Activated CD4-positive, CD25-positive, alpha-beta regulatory T cell (primary cell): ENCODE measurements at places on chromosomes 6 and 20.

DNA sequence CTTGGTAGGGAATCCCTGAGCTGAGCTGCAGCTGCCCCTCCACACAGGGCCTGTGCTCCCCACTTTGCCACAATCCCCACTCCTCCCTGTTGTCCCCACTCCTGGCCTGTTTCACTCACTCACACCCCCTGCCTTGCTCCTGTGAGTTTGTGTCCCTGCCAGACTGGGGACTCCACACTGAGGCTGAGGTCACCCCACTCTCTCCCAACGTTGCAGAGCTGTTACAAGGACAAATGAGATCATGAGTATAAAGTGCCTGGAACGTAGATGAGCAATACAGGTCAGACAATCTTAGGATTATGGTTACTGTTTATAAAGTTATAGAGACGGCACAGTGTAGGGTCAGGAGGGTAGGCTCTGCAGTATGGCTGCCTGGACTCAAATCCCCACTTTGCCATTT lies 426.0 kb upstream of the SULF2 start:
- no peak for DNase-seq

DNA sequence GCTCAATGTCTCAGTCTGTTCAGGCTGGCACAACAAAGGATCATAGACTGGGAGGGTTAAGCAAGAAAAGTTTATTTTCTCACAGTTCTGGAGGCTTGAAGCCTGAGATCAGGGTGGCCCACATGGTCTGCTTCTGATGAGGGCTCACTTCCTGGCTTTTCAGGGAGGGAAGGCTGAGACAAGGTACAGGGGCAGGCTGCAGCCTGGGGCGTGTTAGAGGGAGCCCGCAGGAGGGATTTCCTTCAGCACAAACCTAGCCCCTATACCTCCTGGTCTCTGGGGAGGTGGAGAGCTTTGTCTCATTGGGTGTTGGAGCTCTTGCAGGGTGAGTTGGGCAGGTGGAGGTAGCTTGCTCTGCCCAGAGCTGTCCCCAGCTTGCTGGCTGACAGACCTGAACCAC lies 81.1 kb upstream of the GPR6 start:
- no peak for DNase-seq

GRCh38 chr20:49631061-49631716 lies 63.3 kb upstream of the PTGIS start:
- DNase-seq = no peak

DNA sequence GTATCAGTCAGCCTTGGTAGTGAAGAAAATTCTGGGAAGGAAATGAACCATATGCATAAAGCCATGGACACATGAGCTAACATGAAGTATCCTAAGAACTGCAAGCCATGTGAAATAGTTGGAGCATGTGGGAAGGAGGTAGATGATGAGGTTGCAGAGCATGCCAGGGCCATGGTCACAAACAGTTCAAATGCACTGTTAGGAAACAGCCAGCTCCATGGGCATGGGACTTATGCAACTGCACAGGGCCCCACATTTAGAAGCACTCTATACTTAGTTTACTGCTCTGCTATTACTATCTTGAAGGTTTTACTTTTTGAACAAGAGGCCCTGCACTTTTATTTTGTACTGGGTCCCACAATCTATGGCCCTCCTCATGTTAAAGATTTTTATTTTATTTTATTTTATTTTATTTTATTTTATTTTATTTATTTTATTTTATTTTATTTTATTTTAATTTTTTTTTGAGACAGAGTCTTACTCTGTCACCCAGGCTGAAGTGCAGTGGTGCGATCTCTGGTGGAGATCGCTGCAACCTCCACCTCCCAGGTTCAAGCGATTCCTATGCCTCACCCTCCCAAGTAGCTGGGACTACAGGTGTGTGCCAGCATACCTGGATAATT lies 169.1 kb downstream of the IBTK start:
- no peak for DNase-seq

DNA sequence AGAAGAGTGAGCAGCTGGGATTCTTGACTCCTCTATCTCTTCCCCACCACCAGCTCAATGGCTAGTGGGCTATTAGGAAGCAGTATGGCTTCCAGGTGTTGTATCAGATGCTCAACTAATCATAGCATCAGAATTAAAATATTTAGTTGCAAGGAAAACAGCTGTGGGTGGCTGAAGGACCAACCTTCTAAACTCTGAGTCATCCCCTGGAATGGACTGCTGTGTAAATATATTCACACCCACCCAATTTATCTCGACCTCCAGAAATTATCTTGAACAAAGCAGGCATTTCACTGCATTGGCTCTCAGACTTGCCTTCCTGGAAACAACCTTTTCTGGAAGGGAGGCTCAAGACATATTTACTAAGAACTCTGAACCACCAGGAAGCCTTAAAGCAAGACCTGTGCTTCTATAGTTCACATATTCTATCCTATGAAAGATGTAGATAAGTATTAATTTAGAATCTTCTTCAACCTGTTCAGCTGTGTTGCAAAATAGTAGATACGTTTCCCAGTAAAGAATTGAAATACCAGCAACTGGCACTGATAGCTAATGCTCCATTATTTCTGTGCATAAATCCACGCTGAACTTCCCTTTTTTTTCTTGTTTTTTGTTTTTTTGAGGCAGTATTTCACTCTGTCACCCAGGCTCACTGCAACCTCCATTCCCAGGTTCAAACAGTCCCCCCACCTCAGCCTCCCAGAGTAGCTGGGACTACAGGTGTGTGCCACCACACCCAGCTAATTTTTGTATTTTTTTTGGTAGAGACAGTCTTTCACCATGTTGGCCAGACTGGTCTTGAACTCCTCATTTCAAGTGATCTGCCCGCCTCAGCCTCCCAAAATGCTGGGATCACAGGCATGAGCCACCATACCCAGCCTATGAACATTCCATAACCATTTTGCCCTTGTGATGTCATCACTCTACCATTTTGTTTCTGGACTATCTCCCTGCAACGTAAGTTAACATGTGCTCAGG lies 56.9 kb upstream of the CD2AP start:
- DNase-seq = no peak

- no peak for DNase-seq
These were observed 55.2 kb downstream of the ATXN1 start for GRCh38 chr6:16706029-16706428.

DNA sequence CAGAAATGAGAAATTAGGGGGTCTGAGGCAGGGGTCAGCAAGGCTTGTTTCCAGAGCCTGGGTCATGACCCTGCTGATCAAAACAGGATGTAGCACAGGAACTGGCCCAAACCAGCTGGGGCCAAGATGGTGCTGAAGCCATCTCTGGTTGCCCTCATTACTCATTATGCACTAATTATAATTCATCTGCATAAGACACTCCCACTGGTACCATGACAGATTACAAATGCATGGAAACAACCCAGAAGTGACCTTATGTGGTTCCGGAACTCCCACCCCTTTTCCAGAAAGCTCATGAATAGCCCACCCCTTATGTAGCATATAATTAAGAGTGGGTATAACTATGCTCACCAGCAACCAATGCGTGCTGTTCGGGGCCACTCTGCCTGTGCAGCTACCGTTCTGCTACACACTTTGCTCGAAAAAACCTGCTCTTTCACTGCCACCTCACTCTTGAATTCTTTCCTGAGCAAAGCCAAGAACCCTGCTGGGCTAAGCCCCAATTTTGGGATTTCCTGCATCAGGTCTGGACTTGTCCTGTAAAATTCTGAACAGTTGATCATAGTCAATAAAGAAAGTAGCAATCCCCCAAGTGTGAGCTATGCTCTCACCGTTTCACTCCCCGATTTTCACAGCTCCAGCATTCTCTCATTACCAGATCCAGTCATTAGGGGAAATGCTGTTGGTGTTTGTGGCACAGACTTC lies 122.3 kb downstream of the WDR27 start:
- no peak for DNase-seq

- no peak for DNase-seq
These were observed 300.3 kb downstream of the PRL start for GRCh38 chr6:21996425-21997118.

- DNase-seq = no peak
These were observed 8.3 kb downstream of the HSPA12B start for GRCh38 chr20:3740615-3741301.

DNA sequence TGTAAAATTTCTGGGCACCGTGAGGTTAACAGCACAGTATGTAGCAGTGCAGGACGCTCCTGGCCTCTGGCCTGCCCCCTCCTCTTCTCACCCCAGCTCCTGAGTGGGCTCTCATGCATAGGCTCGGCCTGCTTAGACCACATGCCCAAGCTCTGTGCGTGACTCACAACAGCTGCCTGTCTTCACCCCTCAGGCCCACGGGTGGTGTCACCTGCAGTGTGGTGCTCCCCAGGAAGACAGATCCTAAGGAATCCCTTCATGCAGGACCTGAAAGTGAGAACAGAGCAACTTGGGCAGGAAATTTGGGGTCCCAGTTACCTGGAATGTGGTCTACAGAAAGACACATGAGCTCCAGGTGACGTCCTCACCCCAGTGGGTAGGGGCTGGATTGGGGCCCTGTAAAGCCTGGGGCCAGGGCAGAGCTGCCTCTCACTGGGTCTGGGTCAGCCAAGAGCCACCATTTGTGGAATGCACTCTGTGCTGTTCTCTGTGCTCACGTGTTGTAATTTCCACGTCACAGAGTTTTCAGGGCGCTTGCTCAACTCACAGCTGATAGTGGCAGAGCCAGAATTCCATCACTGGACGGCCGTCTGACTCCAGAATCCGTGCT lies 37.0 kb upstream of the PXDC1 start:
- no peak for DNase-seq

DNA sequence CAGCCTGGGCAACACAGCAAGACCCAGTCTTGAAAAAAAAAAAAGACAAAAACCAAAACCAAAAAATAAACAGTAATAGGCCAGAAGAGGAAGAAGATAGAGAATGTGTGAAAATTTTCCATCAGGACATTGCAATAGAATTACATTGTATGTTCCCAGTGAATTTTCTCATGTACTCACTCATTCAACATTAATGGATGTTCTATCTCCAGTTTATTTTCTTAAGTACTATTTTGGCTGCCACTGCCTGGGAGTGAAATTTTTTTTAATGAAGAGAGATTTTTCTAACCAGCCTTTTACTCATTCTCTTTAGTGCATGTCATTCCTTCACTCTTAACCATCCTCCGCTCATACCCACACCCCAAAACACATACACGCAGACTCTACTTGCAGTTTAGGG lies 282.8 kb downstream of the ALDH8A1 start:
- DNase-seq = no peak

GRCh38 chr20:35144694-35145093 lies 2.4 kb downstream of the EDEM2 start:
- no peak for DNase-seq

DNA sequence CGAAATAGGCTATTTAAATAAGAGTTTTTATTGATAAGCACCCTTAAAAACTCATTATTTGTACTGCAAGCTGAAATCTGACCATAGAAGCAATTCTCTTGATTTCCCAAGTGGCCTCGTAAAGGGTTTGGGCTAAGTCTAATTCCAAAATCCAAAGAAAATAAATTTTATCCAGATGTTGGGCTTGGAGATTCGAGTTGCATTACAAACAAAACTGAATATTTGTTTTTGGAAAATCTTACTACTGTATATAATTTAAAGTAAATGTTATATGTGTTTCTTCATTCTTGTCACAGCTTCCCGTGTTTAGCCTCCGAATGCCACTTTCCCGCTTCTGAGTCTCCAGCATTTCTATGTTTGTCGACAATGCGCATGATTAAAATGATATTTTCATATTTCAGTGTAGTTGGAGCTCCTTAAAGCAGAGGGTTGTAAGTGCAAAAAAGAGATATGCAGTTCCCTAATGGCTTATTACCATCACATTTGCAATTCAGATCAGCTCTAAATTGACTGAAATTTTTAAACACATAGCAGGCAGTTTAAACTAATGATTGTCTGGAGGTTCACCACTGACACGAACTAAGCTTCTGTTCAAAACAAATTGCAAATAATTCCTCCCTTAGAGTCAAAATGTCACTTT lies 47.0 kb downstream of the PRL start:
- no peak for DNase-seq

DNA sequence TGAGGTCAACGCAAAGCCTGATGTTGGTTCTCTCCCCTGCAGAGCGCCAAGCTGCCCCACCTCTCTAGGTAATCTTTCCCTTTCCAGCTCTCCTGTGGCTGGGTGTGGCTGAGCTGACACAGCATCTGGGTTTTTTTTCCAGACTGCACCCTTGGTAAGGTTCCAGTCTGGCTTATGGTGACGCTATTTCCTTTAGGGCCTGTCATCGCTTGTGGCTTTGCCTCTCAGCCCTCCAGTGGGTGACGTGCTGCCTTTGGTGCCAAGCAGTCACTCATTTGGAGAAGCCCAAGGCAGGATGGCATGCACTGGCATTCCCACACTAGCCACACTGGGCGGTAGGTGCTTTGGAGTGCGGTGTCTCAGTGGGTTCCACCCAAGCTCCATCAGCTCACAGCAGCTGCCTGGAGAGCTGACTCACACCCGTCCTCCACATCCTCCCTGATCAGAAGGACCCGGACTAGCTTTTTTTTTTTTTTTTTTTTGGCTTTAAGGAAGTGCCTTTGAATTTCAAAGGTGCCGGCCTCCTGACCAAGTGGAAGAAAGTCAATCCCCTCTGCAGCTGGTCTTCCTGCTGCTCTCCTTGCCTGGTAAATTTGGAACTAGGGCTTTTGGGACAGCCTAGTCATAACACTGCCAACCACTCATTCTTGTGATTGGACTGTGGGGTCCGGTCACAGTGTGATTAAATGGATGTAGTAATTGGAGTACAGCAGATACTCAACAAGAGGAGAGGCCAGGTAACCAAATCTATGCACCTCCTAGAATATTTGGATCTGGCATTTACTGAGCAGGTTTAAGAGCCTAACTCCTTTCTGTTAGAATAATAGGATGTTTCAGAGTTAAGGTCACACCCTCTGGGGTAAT lies 153.6 kb downstream of the CD83 start:
- DNase-seq = no peak

GRCh38 chr6:111788379-111789276 lies 84.6 kb downstream of the FYN start:
- no peak for DNase-seq

DNA sequence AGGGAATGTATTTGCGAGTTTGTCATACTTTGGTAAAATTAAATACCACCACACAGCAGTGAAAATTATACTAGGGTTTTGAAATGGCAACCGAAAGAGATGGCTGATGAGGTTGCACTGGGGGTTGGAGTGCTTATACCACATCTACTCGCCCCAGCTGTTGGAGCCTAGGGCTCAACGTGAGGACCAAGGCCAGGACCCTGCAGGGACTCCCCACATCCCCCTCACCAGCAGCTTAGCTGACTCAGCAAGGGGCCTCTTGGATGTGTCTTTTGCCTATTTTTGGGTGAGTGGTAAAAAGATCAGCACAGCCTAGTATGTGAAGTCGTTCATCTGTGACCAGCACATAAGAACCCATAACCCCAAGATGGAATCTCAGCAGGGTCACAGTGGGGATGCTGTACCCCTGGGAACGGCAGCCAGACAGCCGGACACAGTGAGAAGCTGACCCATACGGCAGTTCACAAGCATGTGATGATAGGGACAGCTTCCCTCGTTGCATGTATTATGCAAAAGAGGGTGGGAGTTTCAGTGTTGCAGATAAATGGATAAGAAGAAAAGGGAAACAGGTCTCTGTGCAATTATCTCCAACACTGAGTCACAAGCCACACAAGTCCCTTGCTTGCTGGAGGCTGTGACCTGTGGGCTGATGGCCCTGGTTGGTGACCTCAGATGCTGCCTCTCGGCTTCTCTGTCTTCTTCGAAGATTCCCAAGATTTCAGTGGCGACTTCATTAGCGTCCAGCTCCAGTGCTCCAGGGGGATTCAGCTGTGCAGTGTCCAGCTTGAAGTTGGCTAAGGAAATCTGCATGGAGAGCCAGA lies 20.9 kb upstream of the SPO11 start:
- no peak for DNase-seq
